ENCODE measurements at places on chromosomes 5 and 9. TPM values are rescaled to one million over a fixed set of nuclear protein-coding genes. Genes with fewer than 3 reads are reported as not detected.

ORM1 gene
- not detected for total RNA-seq

SH3PXD2B gene
- 5.2 TPM for total RNA-seq

TAF1L gene
- not detected for total RNA-seq

ADAMTS19 gene
- 0.38 TPM for total RNA-seq

DPH7 gene
- 18.0 TPM for total RNA-seq

RGS7BP gene
- 3.6 TPM for total RNA-seq

SREK1IP1 gene
- total RNA-seq = 11.7 TPM

GABRB2 gene
- 0.11 TPM for total RNA-seq

AGXT2 gene
- total RNA-seq = not detected

GRCh38 chr9:981491-981898 lies 5.0 kb downstream of the DMRT3 start:
- DNase-seq = no peak

DNA sequence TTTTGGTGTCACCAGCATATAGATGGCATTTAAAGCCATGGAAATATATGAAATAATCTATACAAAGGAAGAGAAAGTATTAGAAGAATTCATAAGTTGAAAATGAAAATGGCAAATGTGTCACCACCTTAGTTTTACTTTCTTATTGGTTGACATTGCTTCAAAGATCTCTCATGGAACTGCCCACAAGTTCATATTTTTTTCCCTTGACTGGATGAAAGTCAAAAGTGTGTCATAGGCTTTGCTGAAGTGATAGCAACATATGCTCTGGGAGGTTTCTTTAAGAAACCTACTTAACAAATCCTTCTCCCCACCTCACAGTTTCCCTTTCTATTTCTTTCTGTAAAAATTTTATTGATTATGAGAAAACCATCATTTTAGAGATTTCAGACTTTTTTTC lies 127.2 kb downstream of the VPS13A start:
- no peak for DNase-seq

- DNase-seq = no peak
These were observed 253.8 kb upstream of the DAB2 start for GRCh38 chr5:39678534-39678933.

DNA sequence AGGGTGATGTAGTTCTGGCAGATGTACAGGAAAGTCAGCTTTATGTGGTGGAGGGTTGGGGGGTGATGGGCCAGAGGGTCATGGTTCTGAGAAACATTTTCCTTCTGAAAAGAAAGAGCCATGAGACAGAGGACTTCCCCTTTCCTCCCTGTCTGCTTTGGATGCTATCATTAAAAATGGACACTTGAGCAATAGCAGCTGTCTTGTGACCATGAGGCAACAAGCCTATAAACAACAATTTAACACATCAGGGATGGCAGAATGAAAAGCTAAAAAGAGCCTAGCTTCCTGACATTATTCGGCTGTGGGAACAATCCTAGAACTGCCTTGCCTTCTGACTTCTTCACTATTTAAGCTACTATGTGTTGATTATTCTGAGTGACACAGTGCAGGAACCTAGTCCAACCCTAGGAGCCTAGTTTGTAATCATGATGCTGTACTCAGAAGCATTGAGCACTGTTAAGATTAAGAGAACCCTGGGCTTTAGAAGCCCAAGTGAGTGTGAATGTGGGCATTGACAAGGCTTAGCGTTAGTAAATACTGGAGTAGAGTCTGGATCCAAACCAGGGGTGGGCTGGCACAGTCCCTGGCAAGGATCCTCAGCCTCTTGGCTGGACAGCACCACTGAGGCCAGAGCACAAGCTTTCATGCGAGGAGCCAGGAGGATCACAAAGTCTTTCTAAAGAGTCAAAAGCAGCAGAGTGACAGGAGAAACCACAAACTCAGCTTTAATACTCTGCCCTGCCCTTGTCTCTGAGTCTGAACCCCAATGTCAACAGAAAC lies 178.5 kb upstream of the EGFLAM start:
- no peak for DNase-seq

DNA sequence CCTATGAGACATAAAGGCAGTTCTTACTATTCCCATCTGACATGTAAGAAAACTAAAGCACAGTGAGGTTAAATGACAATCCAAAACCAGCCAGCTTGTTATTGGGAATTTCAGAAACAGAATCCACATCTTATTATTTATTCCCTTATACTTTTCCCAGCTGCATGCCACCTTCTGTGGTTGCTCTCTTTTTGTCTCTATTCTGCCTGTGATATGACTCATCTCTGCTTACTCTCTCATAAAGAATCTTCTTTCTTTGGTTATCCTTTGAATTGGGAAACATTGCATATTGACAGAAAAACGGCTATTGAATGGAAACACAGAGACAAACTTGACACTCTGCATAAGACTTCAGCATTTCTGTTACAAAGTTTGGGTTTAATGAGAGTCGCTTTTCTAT lies 183.2 kb downstream of the TLR4 start:
- DNase-seq = no peak

GRCh38 chr5:141747152-141748141 lies 65.4 kb upstream of the ARAP3 start:
- DNase-seq = peak; percentile 87

DNA sequence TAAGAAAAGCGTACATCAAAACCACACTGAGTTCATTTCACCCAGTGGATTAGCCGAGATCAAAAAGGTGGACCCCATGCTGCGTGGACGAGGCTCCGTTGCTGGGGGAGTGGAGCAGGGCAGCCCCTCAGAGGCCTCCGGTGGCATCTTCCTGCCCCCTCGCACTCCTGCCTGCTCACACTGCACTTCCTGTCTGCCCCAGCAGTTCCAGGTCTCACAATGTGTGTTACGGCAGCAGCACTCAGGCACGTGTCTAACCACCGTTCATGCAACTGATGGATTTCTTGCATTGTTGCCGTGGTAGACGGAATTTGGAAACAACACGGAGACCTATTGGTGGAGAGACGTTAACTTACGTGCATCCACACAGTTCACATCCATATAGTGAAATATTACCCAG lies 196.6 kb upstream of the OTULINL start:
- no peak for DNase-seq

- DNase-seq = no peak
These were observed 83.3 kb upstream of the ZBTB43 start for GRCh38 chr9:126721564-126721981.

- DNase-seq = no peak
These were observed 233.7 kb downstream of the TLE1 start for GRCh38 chr9:81455462-81456219.

DNA sequence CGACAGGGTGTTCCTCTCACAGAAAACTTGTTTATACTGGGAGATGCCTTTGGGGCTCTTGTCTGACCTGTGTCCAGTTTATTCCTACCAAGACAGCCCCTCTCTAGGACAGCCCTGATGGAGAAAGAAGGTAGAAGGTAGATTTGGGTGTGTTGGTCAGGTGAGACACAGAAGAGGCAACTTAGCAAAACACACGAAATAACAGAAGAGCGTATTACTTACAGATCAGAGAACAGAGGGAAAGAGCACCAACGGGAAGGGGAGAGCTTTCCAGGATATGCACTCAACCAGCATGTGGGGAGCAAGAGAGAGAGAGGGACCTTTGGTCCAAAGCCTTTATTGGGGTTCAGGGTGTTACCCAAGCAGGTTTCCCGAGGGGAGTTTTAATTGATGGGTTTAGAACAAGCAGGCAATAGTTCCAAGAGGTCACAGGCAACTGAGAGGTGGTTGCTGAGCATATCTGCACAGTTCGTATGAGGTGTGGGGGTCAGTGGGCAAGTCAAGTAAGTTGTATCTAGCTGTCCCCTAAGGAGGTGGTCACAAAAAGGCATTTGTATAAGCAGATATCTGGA lies 31.8 kb downstream of the BAAT start:
- DNase-seq = no peak

DNA sequence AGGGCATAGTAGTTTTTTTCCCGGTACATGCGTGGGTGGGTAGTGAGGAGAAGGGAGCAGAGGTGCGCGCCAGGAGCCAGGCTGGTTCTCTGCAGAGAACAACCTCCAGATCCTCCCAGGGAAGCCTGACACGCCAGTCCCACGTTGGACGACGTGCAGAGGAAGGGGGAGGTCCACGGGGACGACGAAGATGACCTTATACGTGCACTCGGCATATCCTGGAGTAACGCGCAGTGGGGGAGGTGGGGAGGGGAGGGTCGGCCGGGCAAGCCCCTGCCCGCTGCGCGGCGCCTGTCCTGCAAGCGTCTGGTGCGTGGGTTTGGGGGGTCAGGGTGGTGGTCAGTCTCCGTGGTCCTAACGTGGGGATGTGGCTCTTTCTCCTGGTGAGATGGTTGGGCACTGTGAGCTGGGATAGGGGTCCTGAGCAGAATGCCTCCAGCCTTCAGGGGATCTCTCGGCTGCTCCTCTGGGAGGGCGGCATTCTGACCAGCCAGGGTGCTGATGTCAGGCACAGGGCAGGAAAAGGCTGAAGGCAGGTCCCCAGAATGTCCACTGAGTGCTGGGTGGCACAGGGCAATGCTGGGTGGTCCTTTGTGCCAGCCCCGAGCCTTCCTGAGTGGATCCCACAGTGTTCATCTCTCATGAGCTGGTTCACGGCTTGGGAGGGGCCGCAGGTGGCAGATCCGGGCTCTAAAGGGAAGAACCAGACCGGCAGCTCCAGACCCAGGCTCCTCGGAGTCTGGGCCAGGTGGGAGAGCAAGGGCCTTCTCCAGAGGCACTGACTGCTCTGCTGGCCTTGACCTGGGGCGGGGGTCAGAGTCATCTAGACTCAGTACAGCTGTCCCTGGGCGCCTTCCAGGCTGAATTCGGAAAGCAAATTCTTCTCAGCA lies 10.5 kb upstream of the SCGB3A1 start:
- no peak for DNase-seq

DNA sequence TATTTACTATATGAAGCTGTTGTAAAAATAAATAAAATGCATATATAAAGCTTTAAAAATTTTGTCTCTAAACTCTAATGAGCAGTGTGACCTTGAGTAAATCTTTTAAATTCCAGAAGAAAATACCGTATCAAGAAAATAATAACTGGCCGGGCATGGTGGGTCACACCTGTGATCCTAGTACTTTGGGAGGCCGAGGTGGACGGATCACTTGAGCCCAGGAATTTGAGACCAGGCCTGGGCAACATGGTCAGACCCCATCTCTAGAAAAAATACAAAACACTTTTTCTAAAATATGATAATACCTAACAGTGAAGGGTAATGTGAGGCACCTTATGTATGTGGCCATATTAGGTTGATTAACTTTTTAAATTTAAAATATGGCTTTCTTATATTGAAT lies 8.5 kb downstream of the CPEB4 start:
- no peak for DNase-seq

DNA sequence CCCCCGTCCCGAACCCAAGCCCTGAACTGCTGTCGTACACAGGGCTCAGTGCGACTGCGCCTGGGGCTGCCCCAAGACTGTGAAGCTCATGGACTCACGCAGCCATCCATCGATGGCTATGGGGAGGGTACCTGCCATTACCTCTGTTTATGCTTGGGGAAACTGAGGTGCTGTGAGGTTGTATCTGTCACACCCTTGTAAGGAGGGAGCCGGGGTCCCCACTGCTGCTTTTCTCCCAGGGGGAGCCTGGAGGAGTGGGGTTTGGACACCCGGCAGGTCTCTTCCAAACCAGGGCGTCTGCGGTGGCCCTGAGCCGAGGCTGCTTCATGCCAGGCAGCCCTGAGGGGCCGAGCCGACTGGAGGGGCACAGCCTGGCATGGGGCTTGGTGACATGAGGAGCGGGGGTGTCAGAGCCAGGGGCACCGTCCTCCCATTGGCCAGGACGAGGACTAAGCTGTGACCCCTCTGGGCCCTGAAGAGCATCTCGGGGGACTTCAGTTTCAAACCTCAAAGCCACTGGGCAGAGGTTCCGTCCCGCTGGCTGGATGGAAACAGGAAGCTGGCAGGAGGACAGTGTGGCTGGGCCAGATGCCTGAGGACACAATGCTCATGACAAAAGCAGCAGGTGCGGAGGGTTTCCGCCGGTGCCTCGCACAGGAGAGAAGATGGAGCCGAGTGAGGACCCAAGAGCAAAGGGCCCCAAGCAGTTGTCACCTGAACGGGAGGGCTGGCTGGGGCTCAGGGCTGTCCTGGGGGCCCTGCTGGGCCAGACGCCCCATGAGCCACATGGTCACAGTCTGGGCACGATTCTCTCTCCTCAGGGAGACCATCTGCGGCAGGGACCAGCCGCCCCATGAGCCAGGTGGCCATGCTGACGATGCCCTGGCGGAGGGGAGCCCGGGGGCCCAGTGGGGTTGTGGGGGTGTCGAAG lies 54.4 kb upstream of the EXOC3 start:
- no peak for DNase-seq

GRCh38 chr9:33267151-33267767 lies 2.4 kb downstream of the CHMP5 start:
- DNase-seq = no peak

- peak; percentile 29 for DNase-seq
These were observed 7.1 kb downstream of the NFX1 start for GRCh38 chr9:33297432-33297831.

GRCh38 chr5:177540438-177540837 lies 13.9 kb downstream of the FAM193B start:
- DNase-seq = no peak

DNA sequence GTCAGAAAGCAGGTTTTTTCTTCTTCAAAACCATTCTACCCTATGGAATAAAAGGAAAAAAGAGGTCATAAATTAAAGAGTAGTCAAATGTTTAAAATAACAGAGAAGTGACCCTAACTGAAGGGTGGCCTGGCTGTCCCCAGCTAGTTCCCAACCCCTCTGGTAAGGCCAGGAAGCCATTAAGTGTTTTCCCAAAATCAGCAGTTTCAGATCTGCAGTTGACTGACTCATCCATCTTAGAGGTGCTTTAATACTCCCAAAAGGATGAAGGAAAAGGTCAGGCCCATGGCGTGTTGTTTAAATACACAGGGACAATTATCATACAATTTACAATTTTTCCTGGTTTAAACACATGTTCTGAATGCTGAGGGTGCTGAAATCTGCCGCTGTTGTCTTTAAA lies 47.9 kb upstream of the TBC1D9B start:
- DNase-seq = no peak

GRCh38 chr5:83368319-83368718 lies 103.2 kb upstream of the VCAN start:
- no peak for DNase-seq

DNA sequence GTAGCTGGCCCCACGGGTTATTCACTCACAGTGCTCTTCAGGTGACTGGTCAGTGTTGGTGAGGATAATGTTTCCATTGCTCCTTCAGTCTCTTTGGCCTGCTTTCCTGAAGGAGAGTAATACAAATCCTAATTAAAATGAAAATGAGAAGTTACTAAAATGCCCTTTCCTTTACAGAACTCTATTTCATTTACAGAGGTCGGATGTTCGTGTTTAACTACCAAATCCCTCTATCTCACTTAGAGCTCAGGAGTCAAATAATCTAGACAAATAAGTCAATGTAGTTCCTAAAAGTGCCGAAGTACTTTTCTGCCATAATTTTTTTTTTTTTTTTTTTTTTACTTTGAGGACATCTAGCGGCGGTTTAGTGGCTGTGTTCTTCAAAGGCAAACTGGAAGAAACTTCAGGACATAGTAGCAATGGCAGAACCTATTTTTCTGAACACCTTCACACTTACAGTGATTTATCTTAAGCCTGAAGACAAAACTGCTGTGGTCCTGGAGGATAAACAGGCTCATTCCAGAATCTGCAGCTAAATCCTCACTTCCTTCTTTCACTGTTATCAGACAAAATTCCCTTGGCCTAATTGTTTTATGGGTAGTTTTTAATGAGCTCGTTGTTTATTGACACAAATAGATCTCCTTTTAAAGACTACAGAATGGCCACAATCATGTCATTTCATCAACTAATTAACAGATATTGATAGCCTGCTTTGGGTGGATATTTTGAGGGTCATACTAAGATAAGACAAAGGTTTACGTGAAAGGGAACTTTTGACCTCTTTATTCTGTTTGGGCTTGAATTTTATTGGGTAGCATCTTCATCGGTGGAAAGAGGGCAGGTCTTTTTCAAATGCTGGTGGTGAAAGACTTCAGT lies 207.6 kb upstream of the DMRTA1 start:
- DNase-seq = no peak

GRCh38 chr5:54470677-54471076 lies 15.2 kb downstream of the HSPB3 start:
- no peak for DNase-seq

All from left ventricle myocardium inferior (tissue), 1 donor.